ENCODE measurements at places on chromosomes 2 and 18.

DNA sequence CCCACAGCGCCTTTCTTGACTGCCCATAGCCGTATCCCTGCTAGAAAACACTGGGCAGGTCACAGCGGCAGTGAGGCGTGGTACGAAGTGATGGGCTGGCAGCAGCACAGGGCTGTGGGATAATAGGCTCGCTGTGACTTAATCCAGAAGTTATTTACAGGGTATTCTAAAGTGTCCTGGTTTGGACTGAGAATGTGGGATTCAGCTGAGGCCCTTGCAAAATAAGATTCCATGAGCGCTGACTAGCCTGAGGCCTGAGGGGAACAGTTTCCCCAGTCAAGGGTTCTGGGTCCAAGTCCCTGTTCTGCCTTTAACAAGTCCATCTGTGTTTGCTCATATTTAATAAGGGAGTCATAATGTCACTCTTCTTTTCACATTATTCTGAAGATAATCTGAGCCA is 34.6 kb downstream of the SETBP1 start:
- DNase-seq = no peak

DNA sequence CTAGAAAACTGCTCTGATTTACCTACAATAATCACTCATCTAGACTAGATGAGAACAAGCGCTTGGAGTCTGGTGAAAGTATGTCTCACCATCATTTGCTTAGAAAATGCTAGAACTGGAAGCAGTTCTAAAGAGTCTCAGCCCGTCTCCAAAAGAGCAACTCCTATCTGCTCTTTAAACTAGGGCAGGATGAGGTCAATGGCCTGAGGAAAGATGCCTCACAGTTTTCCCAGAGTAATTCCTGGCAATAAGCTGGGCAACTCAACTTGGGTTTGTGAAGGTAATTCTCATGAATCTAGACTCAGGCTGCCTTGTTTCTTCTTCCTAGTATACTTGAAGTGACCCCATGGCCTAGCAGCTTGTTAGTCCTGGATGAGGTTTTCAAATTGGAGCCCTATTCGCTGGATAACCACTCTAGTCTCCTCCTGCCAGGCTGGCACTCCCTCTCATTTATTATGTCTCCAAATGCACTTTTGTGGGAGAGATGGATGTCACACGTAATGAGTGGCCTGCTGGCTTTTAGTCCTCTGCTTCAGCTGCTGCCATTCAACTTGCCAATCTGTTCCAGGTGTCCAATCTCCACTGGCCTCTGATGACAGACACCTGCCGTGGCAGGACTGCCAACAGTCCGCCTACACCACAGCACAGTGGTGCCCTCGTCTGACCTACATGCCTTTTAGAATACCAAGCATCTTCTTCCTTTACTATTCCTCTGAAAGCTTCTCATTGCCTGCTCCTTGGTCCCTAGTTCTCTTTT is 80.9 kb downstream of the CABYR start:
- DNase-seq = no peak

GRCh38 chr2:63819765-63820717 is 21.7 kb upstream of the UGP2 start:
- no peak for DNase-seq

DNA sequence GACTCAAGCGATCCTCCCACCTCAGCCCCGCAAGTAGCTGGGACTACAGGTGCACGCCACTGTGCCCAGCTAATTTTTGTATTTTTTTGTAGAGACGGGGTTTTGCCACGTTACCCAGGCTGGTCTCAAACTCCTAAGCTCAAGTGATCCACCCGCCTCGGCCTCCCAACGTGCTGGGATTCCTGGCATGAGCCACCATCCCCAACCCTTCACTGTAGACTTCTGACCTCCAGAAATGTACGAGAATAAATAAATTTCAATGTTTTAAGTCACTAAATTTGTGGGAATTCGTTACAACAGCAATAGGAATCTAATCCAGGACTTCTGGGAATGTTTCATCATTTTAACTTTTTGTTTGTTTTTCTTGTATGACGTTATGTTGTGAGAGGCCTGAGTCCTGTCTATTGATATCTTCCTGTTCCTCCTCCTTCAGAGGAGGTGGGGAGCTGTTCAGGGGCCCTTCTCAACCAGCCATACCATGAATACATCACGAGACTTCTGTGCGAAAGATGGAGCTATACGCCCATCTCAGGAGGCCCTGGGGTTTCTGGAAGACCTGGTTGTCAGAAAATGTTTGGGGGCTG is 40.0 kb downstream of the TEX44 start:
- no peak for DNase-seq

GRCh38 chr2:83944191-83944590 is 514.9 kb downstream of the SUCLG1 start:
- no peak for DNase-seq

DNA sequence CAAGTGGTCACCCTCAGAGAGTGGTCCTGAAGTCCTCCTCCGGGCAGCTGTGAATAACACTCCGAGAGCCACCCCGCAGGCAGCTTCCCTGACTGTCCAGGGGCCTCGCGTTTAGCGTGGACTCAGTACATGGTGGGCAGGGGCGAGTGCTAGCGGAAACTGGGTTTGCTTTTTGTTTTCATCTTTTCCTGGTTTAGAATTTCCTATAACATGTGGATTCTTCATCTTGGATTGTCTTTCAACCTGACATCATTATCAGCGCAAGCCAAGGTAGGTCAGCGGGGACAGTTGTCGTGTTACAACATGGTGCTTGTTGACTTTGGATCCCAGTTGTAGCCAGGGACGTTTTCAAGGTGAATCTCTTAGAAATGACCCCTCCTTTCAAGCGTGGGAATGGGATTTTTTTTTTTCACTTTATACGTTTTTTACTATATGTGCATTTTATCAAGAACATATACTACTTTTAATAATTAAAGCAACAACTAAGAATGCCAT is 20.9 kb downstream of the RMC1 start:
- DNase-seq = no peak

GRCh38 chr2:204072443-204073324 is 136.1 kb downstream of the ICOS start:
- peak; percentile 56 for DNase-seq

- DNase-seq = no peak
These were observed 86.3 kb downstream of the EPB41L3 start for GRCh38 chr18:5457462-5457957.

DNA sequence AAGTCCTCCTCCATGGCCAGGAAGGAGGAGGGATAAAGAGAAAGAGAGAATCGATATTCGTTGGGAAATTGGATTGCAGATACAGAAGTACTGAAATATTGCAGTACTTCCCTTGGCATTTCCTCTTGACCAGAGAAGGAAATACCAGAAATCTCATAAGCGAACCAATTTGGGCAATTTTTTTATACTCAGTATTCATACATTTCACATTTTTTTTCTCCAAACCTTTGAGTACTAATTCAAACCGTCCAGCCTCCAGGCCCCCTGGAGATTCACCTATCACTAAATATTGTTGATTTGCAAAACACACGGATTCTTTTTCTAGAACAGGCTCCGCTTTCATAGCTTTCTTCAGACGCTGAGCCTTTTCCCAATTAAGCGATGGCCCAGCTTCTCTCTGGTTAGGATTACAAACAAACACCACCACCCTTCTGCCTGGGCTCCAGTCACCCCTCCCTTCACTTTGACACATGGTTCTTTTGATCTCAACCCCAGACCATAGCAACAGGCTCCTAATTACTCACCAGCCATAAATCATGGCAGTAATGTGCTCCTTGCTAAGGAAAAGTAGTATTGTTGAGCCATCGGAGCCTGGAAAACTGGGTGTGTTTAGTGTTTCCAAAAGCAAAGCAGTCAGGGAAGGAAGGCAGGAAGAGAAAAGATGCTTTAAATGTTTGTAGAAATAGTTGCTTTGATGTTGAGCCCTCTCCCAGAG is 138.4 kb upstream of the CCDC68 start:
- DNase-seq = no peak

DNA sequence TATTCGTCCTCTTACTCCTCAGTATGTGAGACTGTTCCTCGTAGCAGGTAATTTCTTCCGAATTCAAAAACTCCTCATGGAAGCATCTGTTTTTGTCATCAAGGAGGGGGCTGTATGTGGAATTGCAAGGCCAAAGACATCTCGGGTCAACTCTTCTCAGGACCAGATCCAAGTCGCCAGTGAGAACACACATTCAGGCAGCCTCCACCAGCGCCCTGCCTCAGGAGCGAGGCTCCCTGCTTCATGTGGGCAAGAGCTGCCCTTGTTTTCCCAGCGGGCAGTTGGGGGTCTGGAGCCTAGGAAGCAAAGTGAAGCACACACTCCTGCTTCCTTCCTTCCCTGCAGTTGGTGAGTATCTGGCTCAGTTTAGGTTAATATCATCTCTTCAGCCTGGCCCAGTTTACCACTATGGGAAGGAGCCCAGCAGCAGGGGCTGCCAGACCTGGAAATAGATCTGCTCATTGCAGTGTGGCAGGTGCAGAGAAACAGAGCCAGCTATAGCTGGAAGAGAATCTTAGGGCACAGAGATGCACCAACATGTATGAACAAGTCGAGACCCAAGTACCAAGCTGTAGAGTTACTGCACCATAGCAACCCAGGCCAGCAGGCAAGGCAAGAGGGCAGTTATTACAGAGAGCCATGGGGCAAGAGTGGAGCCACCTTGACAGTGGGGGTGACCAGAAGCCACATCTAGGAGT is 25.3 kb downstream of the TMEM127 start:
- DNase-seq = no peak

GRCh38 chr2:112020561-112020960 is 34.5 kb upstream of the TMEM87B start:
- DNase-seq = no peak

DNA sequence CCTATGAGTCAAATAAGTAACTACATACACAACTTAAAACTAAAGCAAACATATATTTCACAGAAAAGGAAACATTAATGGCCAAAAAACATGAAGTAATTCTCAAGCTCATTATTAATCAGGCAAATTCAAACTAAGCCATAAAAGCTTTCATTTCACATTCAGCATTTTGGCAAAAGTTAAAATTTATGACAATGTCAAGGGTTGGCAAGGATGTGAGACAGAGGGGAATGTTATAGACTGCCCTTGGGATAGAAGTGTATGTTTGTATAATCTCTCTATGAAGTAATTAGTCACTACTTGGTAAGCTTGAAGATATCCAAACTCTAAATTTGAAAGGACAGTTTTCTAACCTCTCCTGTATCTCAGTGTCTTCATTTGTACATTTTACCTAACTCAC is 539.4 kb downstream of the RIT2 start:
- DNase-seq = no peak

DNA sequence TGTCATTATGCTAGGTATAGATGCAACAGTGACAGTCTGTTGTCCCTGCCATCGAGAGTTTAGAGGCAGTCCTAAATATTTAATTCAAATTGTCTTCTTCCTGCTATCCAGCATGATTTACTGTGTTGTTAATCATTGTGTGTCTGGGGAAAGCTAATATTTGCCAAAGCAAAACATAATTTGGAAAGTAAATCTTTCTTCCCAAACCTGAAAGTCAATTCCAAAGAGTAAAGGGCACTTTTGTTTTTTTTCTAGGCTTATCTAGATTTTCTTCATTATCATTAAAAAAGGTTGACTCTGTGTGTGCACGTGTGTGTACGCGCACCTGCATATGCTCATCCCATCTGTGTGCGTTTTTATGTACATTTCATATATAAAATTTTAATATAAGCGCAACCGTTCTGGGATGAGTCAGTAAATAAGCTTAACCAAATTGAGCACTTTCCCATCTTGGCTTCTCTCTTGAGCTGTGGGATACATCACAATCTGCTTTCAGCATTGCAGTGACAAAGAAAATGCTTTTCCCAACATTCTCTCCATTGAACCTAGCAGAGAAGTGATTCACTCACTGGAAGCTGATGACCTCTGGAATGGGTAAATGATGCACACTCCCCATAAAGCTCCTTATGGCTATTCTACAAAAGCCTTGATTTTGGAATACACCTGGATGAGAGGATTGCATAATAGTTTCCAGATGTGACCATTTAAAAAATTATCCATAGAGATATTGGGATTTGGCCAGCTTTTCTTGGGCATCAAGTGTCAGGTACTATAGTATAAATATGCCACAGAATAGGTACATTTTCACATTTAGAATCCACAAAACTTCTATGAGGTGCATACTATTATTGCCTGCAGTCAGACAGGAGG is 488.4 kb downstream of the ADCYAP1 start:
- no peak for DNase-seq

DNA sequence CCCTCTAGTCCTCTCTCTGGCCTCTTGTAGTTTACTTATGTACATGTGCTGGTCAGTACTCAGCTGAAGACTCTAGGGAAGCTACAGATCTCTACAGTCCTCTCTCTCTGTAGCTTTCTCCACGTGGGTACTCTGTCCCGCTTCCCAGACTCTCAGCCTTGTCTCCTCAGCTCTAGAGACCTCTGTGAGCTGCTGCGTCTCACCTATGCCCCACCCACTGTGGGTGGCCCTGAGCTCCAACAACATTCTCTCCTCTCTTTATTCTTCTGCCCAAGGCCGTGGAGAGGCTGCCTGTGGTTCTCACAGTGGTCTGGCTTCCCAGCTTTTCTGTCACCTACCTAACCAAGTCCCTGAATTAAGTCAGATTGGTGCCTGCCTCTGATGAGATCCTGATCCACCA is 33.4 kb downstream of the MFSD6 start:
- DNase-seq = no peak

- DNase-seq = no peak
These were observed 47.9 kb upstream of the FANCL start for GRCh38 chr2:58289029-58289428.

DNA sequence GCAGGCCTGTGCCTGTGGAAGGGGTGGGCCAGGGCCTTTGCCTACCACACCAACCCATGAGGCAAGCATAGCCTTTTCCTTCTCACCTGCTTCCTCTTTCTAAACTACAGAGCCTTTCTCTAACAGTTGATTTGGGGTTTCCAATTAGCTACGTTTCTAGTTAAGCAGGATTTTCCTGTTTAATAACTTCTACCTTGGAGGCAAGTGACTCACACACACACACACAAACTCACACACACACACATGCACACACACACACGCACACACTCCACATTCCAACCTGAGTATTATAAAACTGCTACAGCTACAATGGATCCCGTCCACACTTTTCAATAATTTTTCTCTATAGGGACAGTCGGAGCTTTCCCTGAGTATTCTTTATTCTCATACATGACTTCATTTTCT is 84.9 kb downstream of the SOX11 start:
- no peak for DNase-seq

- peak; percentile 62 for DNase-seq
These were observed 4.4 kb downstream of the CCL20 start for GRCh38 chr2:227817850-227818674.

- no peak for DNase-seq
These were observed 23.8 kb downstream of the FAP start for GRCh38 chr2:162219426-162219825.

- no peak for DNase-seq
These were observed 36.1 kb downstream of the ADCY3 start for GRCh38 chr2:24883946-24884345.

GRCh38 chr2:30382162-30382783 is 64.8 kb upstream of the LCLAT1 start:
- DNase-seq = no peak

- DNase-seq = no peak
These were observed 359 bp downstream of the TGFBRAP1 start for GRCh38 chr2:105329197-105329554.

GRCh38 chr2:224310943-224311625 is 90.8 kb downstream of the FAM124B start:
- no peak for DNase-seq

Data from CD4-positive, alpha-beta T cell treated with Interleukin-17A for 1 hour (primary cell).